CD4-positive, CD25-positive, alpha-beta regulatory T cell (primary cell): ENCODE measurements at places on chromosomes 7 and 10. TPM values are rescaled to one million over a fixed set of nuclear protein-coding genes. Genes with fewer than 3 reads are reported as not detected.

- no peak overlapping the region for H3K4me3 ChIP-seq
- H3K27ac ChIP-seq = no peak overlapping the region
- H3K27me3 ChIP-seq = peaks cover 3% of the 10 kb centered on the region
- no peak for DNase-seq
- no peaks in the 10 kb centered on the region for H3K36me3 ChIP-seq
Measured at GRCh38 chr7:26267601-26268166, 24.0 kb upstream of the SNX10 start.

The RADIL gene
- total RNA-seq = not detected

The LIPF gene
- total RNA-seq = not detected

The TEX36 gene
- not detected for total RNA-seq

DNA sequence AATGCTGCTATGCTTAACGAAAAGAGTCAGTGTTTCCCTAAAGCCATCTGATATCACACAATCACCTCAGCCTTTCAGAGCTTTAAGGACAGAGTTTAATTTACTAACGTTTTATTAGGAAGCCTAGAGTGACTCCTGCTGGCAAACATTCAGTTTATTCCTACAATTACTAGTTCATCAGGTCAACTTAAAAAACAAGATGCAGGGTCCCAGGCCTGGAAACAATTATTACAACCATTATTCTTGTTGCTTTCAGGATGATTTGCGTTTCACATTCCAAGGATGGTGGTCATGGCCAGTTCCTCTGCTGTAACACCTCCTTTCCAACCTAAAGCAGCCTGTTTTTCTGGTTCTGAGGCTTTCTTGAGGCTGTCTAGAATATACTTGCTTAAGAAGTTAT, 1.5 kb upstream of the FAM53B start:
- DNase-seq = no peak
- H3K36me3 ChIP-seq = no peaks in the 10 kb centered on the region
- peaks cover 41% of the 10 kb centered on the region for H3K4me1 ChIP-seq
- no peak overlapping the region for H3K27ac ChIP-seq

DNA sequence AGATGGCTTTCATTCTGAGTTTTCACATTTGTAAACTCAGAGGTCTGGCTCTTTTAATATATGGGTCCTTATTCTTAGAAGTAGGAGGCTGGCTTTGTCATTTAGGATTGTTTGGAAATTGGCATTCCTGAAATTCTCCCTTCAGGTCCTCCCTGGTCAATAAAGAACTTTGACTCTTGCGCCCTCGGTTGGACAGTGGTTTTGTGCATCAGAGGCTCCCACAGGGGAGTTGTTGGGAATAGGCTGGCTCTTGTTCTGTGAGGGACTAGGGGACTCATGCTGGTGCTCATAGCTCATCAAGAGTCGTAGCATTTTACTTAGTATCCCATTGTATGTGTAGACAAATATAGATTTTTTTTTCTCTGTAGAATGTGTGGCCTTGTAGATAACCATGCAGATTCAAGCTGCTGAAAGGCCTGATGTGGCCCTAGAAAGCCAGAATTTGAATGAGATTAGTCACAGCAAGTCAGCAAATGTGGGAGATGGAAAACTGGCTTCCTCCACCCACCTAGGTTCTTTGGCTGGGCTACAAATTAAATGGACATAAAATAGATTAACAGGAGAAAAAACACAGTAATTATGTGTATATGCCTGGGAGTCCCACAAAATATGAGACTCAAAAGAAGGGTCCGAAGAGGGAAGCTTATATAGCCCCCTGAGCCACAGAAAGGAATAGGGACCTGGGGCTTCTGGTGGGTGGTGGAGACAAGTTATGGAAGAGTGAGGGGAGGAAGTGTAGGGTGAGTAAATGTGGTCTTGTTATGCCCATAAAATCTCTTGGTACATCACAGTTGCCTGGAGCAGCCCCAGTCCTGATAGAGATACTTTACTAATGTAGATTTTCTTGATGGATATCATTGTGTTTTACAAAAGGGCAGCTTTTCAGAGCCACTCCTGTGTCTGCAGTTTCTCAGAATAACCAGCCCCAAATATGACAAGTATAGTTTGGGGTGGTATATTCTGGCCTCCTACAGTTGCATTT, 94.6 kb upstream of the BTBD16 start:
- no peak overlapping the region for H3K4me3 ChIP-seq
- no peaks in the 10 kb centered on the region for H3K27me3 ChIP-seq
- no peak overlapping the region for H3K27ac ChIP-seq

The GSTO1 gene
- total RNA-seq = 39.9 TPM

The GPR141 gene
- not detected for total RNA-seq
